ENCODE measurements at places on chromosomes 1 and 21.
A peak's percentile ranks its signal among the peaks of the same experiment; 100 is the strongest.

- no peak for DNase-seq
Observed at GRCh38 chr21:34869545-34869944, 179.6 kb downstream of the RUNX1 start.

DNA sequence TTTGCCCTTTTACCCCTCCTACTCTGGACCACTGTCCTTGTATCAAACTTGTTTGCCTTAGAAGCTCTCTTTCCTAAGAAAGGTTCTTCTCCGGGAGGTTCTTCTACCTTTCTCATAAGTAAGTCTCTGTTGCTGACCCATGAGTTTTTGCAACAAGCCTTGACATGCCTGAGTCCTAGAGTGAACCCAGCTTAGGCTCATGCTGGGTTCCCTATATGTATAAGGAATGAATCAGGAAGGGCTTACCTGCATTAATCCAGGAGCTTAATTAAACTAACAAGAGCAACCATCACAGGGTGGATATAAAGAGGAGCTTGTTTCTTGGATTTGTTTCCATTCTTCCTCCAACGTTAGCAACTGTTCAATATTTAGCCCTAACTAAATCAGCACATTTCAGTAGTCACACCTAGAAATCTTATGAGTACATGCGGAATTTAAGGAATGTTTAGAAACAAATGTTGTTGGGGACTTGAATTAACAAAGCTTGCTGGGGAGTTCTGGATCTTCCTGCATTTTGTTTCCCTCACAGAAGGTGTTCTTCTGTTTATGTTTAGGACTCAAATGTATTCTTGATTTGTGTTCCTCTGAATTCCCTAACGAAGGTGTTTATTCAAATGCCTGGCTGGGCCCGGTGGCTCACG, 64.3 kb upstream of the RAB3GAP2 start:
- DNase-seq: no peak

DNA sequence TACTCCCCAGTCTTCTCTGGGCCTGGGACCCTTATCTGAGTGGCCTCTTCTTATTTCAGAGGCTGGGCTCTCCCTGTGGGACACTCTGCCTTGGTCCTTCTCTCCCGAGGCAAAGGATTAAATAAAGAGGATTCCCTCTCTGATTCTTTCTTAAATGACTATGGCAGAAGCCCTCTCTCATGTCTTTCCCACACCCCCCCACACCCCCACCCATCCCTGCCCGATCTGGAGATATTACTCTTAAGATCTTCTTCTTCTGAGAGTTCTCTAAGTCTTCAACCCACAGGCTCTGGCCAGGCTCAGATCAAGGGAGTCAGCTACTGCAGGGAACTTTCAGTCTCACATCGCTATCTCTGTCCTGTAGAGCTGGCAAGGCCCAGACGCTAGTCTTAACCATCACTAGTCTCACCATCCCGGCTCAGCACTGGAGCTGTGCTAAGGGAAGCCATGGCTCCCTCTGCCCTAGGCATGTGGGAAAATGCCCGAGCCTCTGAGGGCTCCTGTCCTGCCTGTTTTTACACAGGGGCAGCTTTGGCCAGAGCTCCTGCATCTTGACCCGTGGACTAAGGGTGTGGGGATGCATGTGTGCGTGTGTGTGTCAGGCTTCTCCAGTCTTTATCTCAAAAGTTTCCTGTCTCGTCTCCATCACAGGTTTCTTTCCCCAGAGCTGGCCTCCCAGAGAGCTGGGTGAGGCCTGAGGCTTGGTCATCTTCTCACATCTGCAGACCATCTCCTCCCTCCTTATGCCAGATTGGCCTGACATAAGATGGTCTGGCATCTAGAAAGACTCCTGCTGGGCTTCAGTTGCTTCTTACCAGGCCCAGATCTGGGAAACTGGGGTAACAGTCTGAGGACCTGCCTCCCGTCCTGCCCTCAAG, 36.7 kb downstream of the LGR6 start:
- no peak for DNase-seq

GRCh38 chr1:232322162-232322734, 307.7 kb downstream of the SIPA1L2 start:
- DNase-seq: no peak

GRCh38 chr1:245148861-245149260, 5.9 kb upstream of the KIF26B start:
- no peak for DNase-seq

- DNase-seq: no peak
Observed at GRCh38 chr1:183638649-183639387, 3.2 kb upstream of the ARPC5 start.

- peak; percentile 67 for DNase-seq
Observed at GRCh38 chr1:54810153-54810942, 9.2 kb upstream of the TTC22 start.

GRCh38 chr1:23555270-23555985, 3.9 kb downstream of the ID3 start:
- DNase-seq: no peak

DNA sequence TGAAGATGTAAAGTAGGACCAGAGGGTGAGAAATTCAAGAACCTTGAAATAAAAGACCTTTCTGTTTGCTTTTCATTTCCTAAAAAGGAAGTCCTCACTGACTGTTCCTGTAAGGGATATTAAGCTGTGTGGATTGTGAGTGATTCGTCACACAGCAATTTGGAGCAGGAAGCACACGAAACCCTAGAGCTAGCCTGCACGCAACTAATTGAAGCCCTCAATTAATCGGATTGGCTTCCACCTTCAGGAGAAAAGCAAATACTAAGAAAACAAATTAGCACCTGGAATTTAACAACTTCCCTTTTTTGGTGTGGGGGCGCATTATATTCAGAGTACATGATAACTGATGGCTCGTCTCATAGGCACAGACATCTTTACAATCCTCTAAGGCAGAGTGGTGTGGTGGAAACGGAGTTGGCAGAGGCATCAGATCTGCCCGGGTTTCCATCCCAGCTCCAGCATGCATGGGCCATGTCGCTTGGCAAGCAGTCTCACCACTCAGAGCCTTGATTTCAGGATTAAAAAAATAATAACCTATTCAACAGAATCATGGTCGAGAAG, 95.2 kb downstream of the KCNJ15 start:
- DNase-seq: no peak

GRCh38 chr1:96048572-96049212, 672.9 kb upstream of the PTBP2 start:
- no peak for DNase-seq

DNA sequence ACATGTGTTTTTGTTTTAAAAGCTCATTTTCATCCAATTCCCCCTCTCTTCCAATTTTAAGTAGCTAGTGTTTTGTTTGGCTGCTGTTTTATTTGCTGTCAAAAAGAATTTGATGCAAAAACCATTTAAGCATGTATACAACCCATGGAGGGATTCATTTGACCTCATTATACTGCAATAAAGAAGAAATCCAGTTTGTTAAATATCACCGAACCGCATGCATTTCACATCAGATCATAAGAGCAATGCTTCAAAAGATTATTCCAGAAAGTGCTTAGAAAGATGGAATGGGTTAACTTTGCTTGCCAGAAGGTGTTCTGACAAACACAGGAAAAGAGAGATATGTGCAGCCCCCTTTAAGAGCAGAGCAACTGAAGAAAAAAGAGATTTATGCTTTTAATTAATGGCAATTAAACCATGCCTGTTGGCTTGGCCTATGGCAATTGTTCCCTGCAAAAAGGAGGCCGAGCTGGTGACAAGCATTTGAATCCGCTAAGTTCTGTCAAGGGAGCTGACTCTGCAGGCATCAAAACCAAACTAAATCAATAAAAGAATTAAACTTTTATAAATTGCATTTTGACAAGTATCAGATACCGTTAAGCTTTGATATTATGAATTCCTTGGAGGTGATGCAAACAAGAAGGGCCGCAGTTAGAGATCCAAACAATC, 14.4 kb upstream of the BARHL2 start:
- DNase-seq: no peak

- DNase-seq: no peak
Observed at GRCh38 chr1:4526747-4527146, 127.7 kb upstream of the AJAP1 start.

- no peak for DNase-seq
Observed at GRCh38 chr1:150383631-150384324, 19.8 kb downstream of the RPRD2 start.

DNA sequence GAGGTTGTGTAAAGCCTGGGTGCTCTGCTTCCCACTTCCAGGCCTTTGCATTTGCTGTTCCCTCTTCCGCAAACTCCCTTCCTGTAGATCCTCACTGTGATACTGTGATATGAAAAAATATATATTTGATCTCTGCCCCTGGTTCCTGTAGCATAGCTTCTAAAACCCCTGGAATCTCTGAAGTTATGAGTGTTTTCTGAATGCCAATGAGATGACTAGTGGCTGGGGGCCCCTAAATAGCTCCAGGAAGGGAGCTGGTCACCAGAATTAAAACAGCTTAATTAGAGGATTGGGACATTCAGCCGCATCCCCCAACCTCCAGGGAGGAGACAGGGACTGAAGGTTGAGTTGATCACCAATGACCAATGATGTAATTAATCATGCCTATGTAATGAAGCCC, 21.9 kb downstream of the DUSP10 start:
- DNase-seq: no peak

DNA sequence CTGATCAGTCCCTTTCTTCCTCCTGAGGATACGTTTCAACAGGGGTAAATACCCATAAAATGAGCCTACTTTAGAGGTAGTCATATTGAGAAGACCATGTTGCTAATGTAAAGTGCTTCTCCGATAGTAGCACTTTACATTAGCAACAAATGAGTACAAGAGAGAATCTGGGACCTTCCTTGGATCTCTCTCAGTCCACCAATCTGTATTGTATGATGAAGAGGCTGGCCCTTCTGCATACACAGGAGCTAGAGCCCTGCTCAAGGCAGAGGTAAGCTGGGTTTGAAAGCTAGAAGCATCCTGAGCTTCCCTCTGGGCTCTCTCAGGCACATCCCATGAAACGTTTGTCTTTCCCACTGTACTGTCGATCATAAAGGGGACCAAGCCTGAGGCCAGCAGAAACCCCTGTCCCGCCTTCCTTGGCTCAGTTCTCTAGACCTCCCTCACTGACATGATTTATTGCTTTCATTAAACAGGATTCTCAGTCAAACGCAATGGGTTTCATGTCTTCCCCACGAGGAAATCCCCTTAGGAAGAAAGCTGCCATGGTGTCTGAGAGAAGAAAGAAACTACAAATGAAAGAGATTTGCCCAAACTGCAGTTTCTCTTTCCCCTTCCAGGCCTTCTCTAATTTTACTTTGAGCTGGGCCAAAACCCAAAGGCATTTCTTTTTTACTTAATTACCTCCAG, 62.8 kb upstream of the BCAR3 start:
- no peak for DNase-seq

DNA sequence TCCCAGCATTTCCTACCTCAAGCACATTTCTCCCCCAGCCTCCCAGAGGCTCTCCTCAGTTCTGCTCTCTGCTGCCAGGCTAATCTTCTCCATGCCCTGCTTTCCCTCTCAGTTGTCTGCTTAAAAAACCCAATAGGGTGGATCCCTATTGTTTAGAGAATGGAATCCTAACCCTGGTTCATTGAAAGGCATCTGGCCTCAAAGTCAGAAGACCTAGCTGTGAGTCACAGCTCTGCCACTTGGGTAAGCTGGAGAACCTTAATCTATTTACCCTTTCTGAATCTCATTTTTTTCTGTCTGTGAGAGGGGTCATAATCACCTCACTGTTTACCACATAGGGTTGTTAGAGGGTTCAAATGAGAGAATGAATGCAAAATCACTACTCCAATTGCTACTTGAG, 12.5 kb upstream of the MYOC start:
- DNase-seq: no peak

DNA sequence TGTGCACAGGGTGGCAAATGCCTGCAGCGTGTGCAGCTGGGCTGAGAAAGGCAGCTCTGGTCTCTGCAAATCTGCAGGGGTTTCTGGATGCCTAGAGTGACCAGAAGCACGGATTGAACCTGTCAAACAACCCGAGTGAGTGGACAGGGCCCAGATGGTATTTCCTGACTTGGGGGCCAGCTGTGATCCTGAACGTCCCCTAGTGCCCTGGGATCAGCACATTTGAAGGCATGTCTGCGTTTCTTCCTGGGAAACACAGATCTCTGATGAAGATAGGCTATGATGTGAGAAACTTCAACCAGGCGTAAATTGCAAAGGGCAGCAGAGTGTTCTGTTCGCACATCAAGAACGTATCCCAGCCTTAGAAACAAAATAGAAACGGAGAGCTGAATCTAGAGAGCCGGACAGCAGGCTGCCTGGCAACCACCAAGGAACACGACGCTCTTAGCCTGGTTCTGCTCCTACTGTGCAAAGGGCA, 163.1 kb downstream of the KCNJ6 start:
- DNase-seq: no peak

- DNase-seq: no peak
Observed at GRCh38 chr1:150579945-150580642, 684 bp upstream of the MCL1 start.

DNA sequence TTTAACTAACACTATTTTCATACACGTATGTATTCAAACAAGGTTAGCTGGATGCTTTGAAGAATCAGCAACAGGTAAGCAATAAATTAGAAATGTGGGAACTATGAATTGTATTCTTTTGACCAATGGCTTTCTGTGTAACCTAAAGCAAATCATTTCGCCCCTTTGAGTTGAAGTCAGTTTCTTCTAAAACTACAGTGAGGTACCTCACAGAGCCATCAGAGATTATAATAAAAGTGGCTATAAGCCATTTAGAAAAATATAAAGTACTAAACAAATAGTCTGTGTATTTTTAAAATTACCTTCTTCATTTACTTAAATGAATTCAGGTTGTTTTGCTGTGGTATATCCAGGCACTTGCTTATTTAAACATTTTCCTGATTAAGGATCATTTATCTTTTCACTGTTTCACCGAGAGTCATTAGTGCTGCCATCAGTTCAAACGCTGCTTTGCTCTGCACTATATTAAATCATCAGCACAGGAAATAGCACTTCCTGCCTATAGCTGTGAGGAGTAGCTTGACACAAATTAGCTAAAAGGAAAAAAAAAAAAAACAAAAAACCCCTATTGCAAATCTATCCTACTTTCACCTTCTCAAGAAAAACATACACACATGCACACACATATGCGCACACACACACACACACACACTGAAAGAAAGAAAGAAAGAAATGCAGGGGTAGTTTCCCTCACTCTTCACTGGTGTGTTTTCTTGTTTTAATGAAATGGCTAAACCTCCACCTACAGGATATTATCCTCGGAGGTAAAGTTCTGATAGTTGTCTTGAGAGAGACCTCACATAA, 39.8 kb upstream of the C1orf105 start:
- DNase-seq: peak; percentile 77
